Skin of body (tissue), 3 donors: ENCODE measurements at places on chromosomes 7 and 10. TPM values are rescaled to one million over a fixed set of nuclear protein-coding genes. Genes with fewer than 3 reads are reported as not detected.

- no peak for DNase-seq
These were observed 137.8 kb upstream of the CNTNAP2 start for GRCh38 chr7:145978769-145979168.

GRCh38 chr7:30572212-30572841 lies 22.4 kb upstream of the GARS1 start:
- no peak for DNase-seq

DNA sequence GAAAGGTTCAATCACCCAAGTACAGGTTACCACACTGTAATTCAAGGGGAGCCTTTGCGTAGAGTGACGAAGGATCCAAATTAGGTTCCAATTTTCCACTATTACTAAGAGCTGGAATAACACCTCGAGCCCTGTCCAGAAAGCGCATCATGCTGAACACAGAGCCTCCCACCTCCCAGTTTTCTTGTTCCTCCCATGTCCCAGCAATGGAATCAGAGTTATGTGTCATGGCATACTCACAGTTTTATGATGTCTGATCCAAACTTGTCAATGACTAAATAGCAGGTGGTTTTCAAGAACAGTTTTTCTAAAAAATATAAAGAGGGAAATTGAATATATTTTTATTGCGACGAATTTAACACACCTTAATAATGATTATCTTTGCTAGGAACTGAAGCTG lies 50.6 kb downstream of the AOAH start:
- no peak for DNase-seq

GRCh38 chr7:13411636-13412035 lies 577.8 kb downstream of the ETV1 start:
- DNase-seq, result no peak

DNA sequence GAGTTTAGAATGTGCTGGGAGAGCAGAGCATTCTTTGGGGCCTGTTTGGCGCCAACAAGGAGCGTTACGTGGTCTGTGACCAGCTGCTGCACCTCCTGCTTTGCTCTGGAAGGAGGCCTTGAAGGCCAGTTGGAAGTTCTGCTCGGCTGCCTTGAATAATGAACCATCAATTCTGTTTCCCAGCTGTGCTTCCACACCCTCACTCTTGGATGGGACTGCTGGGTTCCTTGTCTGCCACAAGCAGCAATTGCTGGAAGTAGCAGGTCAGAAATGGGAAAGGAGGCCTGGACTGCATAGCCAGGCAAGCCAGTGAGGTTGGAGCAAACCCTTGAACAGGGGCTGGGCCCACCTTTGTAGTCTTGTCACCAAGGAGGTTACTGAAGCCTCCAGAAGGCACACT lies 86.6 kb upstream of the INSYN2A start:
- no peak for DNase-seq

OR2A5 gene
- total RNA-seq, result not detected

- no peak for DNase-seq
These were observed 99.6 kb downstream of the SVIL start for GRCh38 chr10:29535012-29535777.

GRCh38 chr7:129544700-129545099 lies 42.4 kb downstream of the SMKR1 start:
- DNase-seq, result no peak

DNA sequence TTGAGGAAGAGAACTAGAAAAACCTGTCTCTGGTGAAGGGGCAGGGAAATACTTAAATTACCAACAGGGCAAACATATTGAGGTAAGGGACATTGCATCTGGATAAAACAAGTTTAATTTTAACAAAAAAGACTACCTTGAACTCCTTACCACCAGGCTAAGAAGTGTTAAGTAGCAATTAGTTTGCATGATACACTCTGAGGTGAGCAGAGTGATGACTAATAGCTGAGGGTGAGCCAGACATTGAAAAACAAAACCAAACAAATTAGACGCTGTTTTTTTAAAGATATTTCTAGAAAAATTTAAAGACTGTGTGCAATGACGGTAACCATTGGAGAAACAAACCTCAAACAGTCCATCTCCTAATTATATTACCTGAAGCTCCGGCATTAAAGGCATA lies 105.9 kb downstream of the ANKRD7 start:
- DNase-seq, result no peak

DNA sequence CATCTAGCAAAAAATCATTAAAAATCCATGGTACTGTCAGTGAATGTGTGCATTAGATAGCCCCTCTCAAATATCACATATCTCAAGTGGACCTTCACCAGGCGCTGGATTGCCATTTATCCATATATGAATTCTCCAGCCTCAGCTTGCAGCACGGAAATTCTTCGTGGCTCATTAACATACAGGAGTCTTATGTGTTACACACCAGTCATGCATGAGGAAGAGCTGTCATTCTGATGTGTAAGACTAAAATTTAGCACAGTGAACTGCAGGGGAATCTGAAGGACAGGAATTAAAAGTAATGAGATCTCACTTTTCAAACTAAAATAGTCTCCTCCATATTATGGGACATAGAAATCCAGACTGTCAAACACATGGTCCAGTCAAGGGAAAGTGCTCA lies 542.4 kb upstream of the DPP6 start:
- DNase-seq, result no peak

- peak; percentile 35 for DNase-seq
These were observed 135.3 kb downstream of the KIAA1217 start for GRCh38 chr10:24344279-24344678.
